Endodermal cell (in vitro differentiated cells): ENCODE measurements at places on chromosomes 4 and X. TPM values are rescaled to one million over a fixed set of nuclear protein-coding genes. Genes with fewer than 3 reads are reported as not detected.

DNA sequence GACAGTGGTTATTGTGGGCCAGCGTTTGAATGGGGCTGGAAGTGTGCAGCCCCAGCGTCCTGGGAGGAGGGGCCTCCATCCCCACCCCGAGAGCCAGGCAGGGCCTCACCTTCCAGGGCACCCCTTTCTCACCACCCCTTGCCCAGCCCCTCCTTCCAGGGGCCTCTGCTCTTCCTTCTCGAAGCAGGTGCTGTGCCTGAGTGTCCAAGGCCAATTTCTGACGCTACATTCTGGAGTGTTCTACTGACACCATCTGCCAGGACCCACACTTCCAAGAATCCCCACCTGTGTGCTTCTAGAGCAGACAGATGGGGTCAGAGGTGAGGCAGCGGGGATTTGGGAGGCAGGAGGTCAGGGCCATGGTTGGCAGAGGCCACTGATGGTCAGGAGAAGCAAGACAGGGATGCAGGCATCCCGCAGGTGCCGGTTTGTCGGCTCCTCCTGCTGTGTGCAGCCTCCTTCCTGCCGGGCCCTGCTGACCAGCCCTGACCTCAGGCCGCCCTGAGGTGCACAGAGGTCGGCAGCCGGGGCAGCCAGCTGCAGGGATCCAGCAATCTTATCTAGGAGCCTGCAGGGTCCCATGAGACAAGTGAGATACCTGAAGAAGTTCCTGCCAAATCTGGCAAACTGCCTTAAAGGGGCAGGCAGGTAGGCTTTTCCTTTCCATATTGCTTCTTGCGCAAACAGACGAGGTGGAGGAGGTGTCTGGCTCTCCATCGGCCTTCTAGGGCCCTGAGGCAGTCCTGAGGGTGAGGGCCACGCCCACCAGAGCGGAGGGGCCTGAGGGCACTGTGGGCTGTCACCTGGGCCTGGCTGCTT is 18.8 kb downstream of the MSANTD1 start:
- peak; percentile 65 for DNase-seq

DNA sequence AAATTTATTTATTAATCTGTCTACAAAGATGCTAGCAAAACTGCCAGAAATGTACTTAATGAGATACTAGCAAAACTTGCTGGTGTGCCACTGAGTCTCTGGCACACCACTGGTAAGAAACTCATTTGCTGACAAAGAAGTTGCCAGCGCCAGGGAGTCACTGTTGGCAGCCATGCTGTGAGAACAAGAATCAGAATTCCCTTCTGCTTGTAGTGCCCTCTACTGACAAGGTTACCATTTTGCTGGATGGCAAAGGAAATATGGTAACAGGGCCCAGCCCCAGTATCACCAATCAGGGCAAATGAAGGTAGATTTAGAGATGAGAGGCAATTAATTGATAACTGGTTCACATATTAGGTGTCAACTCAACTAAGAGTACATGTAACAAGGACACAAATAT is 750.1 kb upstream of the ADGRL3 start:
- peak; percentile 50 for DNase-seq

GRCh38 chrX:147637190-147637589 is 274.5 kb upstream of the FMR1 start:
- no peak for DNase-seq

The TCEAL6 gene
- total RNA-seq, result not detected in 2 replicates

The ENAM gene
- not detected in 3 replicates for total RNA-seq

The SYP gene
- 0.45 and 0.48 TPM in 2 replicates for total RNA-seq

DNA sequence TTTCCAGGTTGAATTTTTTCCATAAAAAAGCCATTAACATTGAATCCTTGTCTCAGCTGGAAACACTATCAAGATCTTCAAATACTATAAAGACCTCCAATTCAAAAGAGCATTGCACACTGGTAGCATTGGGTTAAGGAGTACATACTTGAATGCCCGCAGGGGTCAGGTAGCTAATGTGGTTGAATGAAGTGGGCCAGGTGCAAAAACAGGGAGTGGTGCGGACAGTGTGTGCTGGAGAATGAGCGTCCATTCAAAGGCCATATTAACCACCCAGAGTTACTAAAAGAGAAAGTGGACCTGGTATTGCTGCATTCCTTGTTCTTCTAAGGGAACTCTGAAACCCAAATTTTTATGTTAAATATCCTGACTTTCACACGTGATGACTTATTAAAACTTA is 91.6 kb downstream of the NYX start:
- DNase-seq, result no peak

The PPM1K gene
- 33.9 and 37.8 TPM in 2 replicates for total RNA-seq

DNA sequence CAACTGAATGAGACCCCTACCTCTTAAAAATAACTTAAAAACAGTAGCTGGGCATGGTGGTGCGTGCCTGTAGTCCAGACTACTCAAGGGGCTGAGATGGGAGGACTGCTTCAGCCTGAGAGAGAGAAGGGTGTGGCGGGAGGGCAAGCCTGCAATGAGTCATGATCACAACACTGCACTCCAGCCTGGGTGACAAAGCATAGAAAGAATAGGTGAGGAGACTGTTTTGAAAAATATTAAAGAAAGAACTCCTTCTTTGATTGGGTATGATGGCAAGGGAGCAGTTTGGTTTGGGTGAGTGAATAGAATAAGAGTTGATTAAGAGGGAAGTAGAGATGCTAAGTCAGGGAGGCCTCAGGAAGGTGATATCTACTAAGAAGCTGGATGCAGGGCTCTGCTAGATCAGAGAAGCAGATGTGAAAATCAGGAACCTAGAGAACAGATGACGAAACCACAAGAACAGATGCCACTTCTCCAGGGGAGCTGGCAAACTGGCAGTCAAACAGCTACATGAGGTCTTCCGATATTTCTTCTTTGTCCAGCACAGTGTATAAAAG is 318.6 kb downstream of the OPHN1 start:
- no peak for DNase-seq

- DNase-seq, result no peak
Observed at GRCh38 chr4:103397541-103397940, 199.4 kb upstream of the CENPE start.

The GPC4 gene
- total RNA-seq, result 281 to 417 TPM (median 293 TPM) in 3 replicates

The PABPC5 gene
- total RNA-seq, result 1.2 to 2.5 TPM (median 2.5 TPM) in 3 replicates

DNA sequence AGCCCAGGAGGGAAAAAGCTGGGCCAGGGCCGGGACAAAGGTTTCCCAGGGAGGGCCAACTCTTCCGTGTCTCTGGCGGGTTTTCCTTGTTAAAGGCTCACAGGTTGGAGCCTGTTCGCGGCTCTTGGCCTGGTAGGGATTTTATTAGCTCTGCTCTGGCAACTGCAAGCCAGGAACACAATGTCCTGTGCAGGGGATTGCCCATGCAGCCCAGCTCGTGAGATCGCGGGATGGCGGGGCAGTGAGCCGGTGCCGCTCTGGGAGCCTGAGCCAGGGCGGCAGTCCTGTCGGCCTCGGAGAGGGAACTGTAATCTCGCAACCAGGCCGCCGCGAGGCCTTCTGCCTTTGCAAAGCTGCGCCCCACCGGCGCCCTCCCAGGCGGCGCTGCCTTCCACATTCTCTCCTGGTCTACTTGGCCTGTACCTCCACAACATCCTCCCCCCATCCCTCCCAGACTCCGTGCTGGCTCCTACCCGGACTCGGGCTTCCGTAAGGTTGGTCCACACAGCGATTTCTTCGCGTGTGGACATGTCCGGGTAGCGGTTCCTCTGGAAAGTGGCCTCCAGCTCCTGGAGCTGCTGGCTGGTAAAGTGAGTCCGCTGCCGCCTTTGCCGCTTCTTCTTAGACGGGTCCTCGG is 2.1 kb downstream of the PITX2 start:
- DNase-seq, result peak; percentile 92

The MAGEA12 gene
- not detected in 2 replicates for total RNA-seq

GRCh38 chrX:106404512-106404911 is 207.3 kb upstream of the RADX start:
- no peak for DNase-seq

- no peak for DNase-seq
Observed at GRCh38 chrX:97399400-97399799, 515.7 kb downstream of the RPA4 start.
